ENCODE measurements at places on chromosomes 11 and 22.

GRCh38 chr11:59556917-59557348 is 45.6 kb downstream of the OR4D9 start:
- DNase-seq: no peak

DNA sequence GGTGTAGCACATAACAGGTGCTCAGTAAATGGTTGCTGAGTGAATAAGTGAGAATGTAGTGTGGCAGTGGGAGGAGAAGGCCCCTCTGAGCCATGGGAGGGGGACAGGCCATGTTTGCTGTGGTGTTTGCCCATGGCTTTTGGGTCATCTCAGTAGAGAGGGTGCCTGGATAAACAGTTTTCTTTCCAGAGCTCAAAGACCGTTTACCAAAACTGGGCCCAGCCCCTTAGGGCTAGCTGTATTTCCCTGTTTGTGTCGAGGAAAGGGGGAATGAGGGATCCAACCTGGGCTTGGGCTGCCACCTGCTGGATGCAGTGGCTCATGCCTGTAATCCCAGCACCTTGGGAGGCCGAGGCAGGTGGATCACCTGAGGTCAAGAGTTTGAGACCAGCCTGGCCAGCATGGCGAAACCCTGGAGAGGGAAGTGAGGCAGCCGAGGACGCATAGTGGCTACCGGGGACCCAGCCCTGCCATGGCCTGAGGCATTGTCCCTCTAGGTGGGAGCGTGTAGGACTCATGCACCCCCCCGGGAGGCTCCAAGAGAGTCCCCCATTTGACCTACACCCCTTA is 8.7 kb upstream of the LTO1 start:
- DNase-seq: no peak

DNA sequence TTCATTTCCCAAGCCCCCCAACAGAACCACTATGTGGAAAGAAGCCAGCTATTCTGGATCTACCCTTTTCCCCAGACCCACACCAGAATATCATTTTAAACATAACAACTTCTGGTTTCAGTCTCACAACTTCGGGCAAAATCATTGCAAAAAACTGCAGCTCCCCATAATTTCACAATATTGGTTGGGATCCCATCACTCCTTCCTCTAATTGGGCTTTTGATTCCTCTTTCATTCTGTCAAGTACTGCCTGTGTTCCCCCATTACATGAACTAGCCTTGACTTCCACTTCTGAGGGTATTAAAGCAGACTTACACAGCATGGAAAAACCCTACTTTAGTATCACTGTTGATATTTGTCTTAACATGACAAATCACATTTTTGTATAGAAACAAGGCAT is 4.1 kb upstream of the APOL3 start:
- DNase-seq: no peak

GRCh38 chr11:84061726-84062125 is 775.6 kb upstream of the CCDC90B start:
- no peak for DNase-seq

GRCh38 chr22:30381264-30381663 is 5.9 kb downstream of the RNF215 start:
- DNase-seq: no peak

- no peak for DNase-seq
These were observed 158.9 kb downstream of the CADM1 start for GRCh38 chr11:115345361-115345760.

DNA sequence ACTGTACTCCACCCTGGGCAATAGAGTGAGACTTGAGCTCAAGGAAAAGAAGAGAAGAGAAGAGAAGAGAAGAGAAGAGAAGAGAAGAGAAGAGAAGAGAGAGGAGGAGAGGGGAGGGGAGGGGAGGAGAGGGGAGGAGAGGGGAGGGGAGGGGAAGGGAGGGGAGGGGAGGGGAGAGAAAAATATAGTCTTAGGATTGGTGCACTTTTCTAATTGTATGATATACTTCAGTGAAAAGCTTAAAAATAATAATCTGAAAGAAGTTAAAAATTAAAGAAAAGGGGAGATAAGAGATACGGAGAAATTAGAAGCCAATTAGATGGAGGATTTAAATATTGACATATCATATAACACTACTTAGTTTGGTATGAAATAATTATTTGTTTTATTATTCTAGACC is 19.3 kb downstream of the OR52A5 start:
- no peak for DNase-seq

GRCh38 chr11:1336836-1337646 is 27.6 kb upstream of the TOLLIP start:
- no peak for DNase-seq

DNA sequence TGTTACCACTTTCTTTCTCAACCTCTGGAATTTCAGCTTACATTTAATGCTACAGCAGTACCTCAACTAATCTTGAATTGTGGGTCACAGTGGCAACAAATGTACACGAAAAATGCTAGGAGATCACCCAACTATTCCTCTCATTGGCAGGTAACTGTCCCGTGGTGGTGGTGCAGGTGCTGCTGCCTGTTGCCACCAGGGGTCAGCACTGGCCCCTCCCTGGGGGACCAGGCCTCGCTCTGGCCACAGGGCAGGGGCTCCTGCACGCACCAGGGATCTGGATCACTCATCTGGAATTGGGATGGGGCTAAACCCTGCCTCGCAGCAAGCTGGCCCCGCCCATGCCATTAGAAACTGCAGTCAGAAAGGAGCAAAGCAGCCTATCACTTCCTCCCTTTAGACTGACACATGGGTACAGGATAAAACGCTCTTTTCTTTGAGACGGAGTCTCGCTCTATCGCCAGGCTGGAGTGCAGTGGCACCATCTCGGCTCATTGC is 6.9 kb upstream of the POLDIP3 start:
- DNase-seq: peak; percentile 90

- peak; percentile 4 for DNase-seq
These were observed 132.0 kb downstream of the ELP4 start for GRCh38 chr11:31641477-31642062.

DNA sequence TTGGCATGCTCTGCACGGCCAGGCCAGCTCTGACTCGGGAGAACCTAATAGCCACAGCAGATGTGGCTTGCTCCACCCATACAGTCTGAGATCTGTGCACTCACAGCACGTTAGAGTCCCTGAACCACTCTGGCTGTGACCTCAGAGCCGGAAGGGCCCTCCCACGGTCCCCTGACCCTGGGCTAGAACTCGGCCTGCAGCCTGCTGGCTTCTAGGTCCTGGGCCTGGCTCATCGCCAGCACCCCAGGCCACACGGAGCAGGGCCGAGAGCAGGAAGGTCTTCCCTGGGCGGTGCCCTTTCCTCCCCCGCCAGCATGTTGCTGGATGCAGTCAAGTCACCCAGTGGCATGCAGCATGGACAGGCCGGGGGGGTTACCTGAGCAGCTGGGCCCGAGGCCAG is 35.3 kb upstream of the TTLL12 start:
- DNase-seq: no peak

DNA sequence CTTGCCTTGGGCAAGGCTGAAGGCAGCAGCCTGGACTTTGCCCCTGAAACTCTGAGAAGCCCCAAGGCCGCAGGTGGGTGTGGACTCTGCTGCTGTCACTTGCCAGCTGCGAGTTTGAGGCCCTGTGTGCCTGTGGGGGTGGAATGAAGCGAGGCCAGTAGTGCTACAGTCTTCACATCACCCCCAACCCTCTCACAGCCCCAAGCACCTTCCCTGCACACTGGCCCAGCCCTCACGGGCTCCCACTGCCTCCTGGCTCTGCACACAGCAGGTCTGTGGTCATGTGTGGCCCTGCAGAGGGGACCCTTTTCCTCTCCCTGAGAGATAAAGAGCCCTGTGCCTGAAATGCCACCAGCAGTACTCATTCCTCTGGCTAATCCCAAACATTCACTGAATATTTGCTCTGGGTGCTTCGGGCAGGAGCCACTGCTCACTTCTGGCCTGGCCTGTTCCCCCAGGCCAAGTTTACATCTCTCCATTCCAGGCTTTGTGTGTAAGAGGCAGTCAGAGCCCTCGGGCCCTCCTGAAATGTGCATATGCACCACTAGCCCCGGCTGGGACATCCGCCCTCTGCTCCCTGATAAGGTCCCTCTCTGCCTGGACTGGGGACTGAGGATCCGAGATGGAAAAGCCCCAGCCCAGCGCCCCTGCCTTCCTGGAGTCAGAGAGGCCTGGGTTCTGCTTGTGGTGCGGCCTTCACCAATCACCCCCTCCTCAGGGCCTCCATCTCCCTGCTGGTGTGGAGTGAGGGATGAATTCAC is 17.7 kb downstream of the MGAT3 start:
- peak; percentile 54 for DNase-seq
